ENCODE measurements at places on chromosomes 1 and 21.

GRCh38 chr1:27400082-27400962 is 7.9 kb downstream of the GPR3 start:
- DNase-seq: no peak

DNA sequence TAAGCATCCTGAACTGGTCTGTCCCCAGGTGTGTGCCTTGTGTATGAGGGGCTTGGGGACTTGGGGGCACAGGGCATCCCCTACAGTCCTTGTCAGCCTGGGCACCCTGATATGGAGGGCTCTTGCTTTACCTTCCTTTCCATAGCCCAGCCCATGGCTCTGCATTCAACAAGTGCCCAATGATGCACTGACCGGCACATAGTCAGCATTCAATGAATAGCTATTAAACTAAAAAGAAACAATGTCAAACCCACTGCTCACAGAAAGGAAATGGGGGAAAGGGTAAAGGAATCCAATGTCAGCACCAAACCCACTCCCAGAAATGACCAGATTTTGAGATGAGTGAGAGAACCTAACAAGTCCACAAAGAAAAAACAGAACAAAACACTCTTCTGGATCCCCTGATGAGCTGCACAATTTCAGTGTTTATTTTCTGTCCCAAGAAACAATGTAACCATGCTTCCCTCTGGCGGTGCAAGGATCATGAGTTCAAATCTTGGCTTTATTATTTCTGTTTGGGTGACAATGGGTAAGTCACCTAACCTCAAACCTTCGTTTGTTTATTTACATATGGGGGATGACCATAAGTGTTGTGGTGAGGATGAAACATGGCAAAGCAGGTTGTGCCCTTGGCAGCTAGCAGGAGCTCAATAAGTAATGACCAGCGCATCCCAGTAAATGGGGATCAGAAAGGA is 22.0 kb downstream of the SYT6 start:
- no peak for DNase-seq

- no peak for DNase-seq
Observed at GRCh38 chr1:67491280-67491679, 61.1 kb upstream of the SERBP1 start.

DNA sequence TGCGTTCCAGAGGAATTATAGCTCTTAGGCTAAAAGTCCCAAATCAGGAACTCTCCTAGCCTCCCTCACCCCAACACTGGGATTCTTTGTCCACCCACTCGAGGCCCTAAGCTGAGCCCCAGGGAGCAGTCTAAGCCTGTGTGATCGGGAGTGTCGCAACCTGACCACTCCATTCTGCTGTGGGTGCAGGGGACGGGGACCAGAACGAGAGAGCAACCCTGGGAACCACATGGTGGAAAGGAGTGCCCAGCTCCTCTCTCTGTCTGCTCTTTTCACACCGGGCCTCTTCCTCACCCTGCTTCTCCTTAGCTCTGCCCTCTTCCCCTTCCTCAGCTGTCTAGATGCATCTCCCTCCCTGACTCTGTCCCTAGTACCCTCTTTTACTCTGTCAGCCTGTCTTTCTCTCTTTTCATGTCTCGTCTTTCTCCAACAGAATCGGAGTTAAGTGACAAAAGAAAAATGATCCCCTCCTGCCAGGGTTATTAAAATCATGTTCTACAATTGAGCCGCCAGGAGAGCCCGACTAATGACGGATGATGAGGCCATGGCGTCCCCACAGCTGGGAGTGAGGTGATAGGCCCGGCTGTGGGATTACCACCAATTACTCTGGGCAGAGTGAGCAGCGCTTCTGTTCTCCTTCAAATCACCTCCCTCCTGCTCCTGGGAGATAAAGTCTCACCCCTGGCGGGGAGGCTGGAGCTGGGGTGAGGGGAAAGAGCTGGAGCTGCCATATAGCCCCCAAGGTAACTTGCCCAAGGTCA is 34.5 kb upstream of the CSF3R start:
- no peak for DNase-seq
